ENCODE measurements at places on chromosomes 7 and 10.

GRCh38 chr10:63114031-63114814 lies 18.9 kb upstream of the NRBF2 start:
- no peak for DNase-seq

GRCh38 chr7:22219739-22220493 lies 137.0 kb downstream of the RAPGEF5 start:
- DNase-seq: no peak

DNA sequence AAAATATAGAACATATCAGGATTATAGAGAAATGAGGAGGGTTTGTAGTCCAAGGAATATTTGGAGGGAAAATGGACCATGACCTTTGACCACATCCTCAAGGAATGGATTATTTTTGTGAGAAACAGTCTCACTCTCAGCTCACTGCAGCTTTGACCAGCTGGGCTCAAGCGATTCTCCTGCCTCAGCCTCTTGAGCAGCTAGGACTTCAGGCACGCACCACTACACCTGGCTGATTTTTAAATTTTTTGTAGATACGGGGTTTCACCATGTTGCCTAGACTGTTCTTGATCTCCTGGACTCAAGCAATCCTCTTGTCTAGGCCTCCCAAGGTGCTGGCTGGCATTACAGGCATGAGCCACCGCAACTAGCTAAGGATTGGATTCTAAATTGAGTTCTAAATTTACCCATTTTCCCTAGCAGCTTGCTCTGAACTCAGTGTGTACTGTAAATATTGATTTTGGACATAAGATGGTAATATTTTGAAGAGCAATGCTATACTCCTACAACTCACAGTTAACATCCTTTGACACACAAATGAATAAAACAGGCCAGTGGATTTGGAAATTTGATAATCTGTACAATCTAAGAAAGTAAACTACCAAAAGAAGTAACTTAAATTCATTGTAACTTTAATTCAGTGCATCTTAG lies 73.8 kb downstream of the TET1 start:
- DNase-seq: no peak

GRCh38 chr10:110851020-110851612 lies 20.6 kb upstream of the PDCD4 start:
- DNase-seq: no peak

DNA sequence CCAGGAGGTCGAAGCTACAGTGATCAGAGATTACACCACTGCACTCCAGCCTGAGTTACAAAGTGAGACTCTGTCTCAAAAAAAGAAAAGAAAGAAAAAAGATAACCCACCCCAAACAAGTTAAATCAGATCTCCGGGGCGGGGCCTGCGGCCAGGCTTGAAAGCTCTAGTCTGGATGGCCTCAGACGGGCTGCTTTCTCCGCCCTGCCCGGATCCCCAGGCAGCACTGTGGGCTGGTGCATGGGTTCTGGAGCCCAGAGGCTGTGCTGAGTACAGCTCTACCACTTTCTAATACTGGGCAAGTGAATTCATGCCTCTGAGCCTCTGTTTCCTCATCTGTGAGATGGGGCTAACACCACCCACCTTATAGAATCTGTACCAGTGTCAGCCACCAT lies 83.7 kb downstream of the ZMIZ1 start:
- no peak for DNase-seq

- no peak for DNase-seq
Observed at GRCh38 chr7:91420606-91421005, 156.4 kb downstream of the FZD1 start.

DNA sequence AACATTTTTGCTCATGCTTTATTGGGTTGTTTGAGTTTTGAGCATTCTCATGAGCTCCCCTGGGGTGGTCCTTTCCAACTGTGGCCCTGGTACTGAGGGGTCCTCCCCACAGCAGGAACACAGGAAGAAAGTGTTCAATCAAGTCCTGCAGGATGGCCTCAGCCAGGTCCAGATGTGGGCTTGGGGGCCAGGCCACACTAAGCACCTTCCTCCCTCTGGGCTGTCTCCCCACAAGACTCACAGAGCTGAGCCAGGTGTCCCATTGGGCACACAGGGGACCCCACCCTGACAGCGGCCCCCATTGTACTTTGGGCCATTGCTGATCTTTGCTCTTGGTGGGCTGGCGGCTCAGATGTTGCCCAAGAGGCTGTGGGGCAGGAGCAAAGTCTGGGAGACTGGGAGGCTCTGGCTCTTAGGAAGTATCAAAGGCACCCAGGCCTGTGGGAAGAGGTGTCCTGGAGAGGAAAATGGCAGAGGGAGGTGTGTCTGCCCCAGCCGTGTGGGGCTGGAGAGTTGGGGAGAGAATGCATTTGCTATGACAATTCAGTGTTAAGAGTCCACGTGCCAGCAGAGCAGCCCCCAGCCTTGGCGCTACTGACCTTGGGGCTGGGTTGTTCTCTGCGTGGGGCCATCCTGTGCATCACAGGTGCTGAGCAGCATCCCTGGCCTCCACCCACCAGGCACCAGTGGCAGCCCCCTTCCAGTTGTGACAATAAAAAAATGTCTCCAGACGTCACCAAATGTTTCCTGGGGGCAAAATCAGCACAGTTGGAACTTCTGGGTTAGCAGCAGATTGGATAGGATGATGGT lies 17.8 kb downstream of the SCART1 start:
- no peak for DNase-seq

DNA sequence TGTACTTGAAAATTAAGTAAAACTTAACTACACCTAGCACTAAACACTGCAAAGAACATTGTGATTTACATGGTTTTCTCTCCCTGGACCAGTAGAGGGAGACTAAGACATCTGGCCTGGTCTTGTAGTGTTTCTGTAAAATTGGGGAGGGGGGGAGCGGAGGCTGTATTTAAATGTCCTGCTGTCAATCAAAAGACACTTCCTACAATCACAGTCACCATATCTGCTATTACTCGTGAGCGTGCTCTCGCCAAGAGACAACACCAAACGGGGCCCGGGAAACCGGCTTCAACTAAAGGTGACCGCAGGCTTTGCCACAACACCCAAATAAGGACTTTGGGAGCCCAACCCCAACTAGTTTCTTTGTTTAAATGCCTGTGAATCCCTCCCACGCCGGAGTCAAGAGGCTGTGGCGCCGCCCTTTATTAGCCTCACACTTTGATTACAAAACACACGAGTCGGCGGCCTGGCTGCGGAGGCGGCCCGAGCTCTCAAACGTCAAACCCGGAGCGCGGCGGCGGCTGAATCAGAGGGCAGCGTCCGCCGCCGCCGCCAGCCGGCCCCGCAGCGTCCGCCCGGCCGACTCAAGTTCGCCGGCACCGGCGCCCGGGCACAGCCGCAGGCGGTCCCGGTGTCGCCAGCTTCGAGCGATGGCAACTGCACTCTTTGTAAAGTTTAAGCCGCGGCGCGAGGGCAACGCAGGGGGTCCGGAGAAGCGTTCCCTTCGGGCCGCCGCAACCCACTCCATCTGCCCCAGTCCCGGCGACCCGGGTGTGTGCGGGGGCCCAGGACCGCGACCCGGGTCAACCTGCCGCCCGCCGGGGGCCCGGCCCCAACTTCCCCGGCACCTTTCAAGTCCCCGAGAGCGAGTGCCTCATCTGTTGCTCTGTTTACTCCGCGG lies 1.3 kb downstream of the KDM7A start:
- peak; percentile 83 for DNase-seq

Measured in activated CD4-positive, alpha-beta T cell treated with anti-CD3 and anti-CD28 coated beads, Interleukin-2, amount 50 U/mL, for 1 hour (primary cell).